ENCODE measurements at places on chromosomes 1 and 21.

GRCh38 chr1:17567582-17567981 lies 28.1 kb downstream of the ARHGEF10L start:
- no peak for DNase-seq

GRCh38 chr1:117161887-117162286 lies 40.3 kb upstream of the TRIM45 start:
- DNase-seq, result no peak

- peak; percentile 50 for DNase-seq
Observed at GRCh38 chr1:150922519-150922975, 3.6 kb upstream of the SETDB1 start.

DNA sequence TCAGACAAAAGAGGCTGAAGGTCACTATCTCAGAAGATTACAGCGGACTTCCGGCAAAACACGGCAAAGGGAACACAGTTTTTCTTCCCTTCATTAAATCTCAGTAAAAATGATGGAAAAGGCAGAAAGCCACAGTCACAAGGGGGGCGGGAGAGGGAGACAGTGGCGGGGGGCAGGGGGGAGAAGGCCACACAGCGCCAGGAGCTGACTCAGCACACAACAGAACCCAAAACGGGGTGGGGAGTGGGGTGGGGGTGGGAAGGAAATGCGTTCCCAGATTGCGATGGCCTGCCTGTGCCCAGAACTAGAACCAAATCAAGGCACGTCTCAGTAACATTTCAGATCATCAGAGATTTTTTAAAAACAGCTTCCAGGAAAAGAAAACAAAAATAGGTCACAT lies 13.4 kb downstream of the CFAP74 start:
- DNase-seq, result no peak

- DNase-seq, result no peak
Observed at GRCh38 chr1:35646043-35646442, 4.7 kb upstream of the PSMB2 start.

DNA sequence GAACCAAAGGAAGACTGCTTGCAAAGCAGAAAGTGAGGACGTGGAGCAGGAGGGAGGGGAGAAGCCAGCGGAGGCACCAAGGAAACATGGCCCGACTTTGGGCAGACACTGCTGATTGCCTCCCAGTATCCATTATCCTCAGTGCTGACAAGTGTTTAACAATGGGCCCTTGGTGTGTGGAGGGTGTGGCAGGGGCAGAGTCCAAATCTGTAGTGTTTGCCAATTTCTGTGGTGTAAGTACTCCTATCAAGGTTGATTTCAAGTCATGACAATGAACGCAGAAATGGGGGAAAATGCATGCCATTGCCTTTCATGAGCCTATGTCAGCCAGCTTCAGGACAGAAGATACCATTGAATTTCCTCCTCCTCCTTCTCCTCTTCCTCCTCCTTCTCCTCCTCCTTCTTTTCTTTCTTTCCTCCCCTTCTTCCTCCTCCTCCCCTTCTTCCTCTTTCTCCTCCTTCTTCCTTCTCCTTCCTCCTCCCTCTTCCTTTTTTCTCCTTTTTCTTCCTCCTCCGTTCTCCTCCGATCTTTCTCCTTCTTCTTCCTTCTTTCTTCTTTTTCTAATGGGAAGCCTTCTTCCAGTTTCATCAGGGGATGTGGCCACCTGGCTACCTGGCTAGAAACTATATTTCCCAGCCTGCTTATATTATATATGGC lies 10.3 kb upstream of the PHC2 start:
- DNase-seq, result no peak

DNA sequence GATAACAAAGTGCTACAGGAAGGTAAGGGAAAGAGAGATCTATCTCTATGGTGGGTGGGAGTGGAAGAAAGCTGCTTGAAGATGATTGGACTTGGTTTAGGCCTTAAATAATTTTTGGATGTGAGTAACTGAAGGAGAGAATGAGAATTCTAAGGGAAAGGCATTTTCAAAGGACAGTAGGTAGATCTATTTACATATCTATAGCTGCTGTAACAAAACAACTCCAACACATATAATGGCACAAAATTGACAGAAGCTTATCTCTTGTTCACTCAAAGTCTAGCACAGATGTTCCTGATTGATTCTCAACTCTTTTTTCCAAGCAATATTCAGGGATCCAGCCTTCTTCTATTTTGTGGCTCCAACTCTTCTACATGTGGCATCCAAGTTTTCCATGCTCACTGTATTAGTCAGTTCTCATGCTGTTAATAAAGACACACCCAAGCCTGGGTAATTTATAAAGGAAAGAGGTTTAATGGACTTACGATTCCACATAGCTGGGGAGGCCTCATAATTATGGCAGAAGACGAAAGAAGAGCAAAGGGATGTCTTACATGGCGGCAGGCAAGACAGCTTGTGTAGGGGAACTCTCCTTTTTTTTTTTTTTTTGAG lies 3.1 kb upstream of the DDAH1 start:
- DNase-seq, result no peak

GRCh38 chr1:17559615-17560419 lies 20.3 kb downstream of the ARHGEF10L start:
- DNase-seq, result no peak

DNA sequence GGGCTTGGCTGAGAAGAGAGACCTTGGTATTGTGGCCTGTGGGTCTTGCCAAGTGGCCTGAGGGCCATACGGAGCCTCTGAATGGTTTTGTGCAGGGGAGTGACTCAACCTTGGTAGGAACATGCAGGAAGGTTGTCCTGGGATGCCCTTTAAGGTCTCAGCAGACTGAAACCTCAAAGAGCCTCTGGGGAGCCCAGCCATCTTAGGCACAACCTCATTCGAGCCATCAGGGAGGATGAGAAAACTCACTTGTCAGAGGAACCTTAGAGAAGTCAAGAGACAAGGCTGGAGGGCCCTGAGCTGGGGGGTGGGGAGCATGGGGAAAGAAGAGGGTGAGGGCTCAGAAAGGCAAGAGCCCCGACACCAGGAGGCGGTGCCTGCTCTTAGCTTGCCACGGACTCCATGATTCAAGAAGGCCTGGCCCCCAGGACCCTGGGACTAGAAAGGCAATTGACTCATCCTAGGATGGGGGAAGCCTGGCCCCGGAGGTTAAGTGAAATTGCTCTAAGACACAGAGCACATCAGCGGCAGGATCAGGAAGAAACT lies 13.0 kb downstream of the IFI6 start:
- DNase-seq, result no peak

DNA sequence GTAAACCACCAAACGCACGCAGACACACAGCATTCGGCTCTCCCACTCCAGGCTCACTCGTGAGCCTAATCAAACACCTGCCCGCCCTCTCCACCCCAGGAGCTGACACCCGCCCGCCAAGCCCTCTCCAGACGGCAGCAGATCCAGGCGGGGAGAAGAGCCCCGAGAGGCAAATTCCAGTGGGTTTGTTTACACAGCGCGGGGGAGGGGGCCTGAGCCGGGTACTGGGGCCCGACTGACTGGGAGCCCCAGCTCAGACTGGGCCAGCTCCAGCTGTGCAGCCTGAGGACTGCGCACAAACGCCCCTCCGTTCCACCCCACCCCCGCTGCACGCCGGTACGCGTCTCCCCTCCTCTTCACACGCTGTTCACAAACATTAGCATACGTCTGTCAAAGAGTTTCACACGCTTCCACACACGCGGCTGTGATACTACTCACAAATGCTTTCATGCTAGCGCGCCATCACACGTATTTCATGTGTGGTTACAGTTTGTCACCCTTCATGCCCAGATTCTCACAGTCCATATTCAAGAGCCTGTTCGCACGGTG lies 1.0 kb upstream of the EFNA1 start:
- peak; percentile 9 for DNase-seq

DNA sequence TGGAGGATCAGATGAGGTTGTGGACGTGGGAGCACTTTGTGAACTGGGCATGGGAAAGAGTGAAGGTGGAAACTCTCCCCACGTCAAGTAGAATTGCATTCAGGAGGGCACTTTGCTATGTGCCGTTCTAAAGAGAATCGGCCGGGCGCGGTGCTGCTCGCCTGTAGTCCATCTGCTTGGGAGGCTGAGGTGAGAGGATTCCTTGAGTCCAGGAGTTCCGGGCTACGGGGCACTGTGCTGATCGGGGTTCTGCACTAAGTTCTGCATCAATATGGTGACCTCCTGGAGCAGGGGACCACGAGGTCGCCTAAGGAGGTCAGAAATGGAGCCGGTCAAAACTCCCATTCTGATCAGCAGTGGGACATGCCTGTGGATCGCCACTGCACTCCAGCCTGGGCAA lies 141.9 kb downstream of the PEX14 start:
- no peak for DNase-seq

GRCh38 chr1:207654320-207654719 lies 9.4 kb downstream of the CR1L start:
- DNase-seq, result no peak

- DNase-seq, result no peak
Observed at GRCh38 chr1:244642988-244643387, 9.9 kb upstream of the DESI2 start.

- DNase-seq, result no peak
Observed at GRCh38 chr1:191993549-191993948, 164.7 kb upstream of the RGS18 start.

- no peak for DNase-seq
Observed at GRCh38 chr1:203177036-203177405, 1.4 kb upstream of the MYBPH start.

DNA sequence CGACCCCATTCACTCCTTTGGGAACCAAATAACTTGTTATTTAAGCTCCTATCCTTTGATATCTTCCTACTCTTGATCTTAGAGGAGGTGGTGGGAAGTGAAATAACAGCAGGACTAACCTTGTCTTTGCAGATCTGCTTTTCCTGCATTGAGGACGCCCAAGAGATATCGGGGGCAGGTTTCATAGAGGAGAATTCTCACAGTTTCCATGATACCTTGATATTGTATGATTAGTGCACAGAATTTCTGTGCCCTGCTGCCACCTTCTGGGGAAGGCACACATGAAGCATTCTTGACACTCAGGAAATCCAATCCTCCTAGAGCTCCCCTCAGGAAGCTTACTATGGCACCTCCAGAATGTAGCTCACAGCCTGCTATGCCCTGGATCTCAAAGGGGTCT lies 1.6 kb downstream of the CD1B start:
- DNase-seq, result no peak

DNA sequence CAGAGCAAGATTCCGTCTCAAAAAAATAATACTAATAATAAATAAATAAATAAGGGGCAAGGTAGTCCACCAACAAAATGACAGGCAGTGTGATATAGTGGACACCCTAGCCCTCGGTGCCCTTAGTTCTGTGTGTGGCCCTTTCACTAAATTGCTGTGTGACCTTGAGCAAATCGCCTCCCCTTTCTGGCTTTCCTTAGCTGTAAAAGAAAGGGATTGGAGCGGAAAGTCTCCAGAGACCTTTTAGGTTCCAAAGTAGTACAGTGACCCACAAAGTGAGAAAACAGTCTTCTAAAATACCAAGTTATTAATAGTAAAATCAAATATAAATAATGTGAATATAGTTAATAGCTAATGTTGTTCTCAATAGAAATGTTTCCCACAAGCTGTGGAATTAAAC lies 7.6 kb downstream of the LMNA start:
- DNase-seq, result no peak

DNA sequence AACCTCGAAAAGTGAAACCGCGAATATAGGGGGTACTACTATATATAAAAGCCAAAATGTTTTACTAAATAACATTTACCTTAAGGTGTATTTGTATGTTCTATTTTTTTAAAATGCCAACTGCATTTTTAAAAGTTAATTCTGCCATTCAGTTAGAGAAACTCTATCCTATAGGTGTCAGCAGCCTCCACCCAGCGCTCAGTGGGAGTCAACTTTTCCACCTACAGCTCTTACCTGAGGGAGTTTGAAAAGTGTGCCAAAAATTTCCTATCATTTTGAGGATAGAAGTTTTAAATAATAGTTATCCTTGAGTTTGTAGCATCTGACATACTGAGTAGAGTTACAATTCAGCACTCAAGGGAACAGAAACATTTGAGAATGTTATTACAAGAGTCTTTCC lies 6.1 kb upstream of the HP1BP3 start:
- no peak for DNase-seq

GRCh38 chr1:21247892-21248715 lies 42.2 kb downstream of the ECE1 start:
- no peak for DNase-seq

Measured in effector memory CD4-positive, alpha-beta T cell (primary cell).